ENCODE measurements at places on chromosomes 5 and 9. TPM values are rescaled to one million over a fixed set of nuclear protein-coding genes. Genes with fewer than 3 reads are reported as not detected.

Gene FAM78A
- polyA plus RNA-seq, result 2.5 TPM

Gene CDKN2A
- 0.98 TPM for polyA plus RNA-seq

Gene KIF27
- 1.2 TPM for polyA plus RNA-seq

Gene FOXD4L5
- not detected for polyA plus RNA-seq

Gene ACTBL2
- 0.01 TPM for polyA plus RNA-seq

Gene ADAMTS16
- polyA plus RNA-seq, result 1.6 TPM

Gene INSL4
- not detected for polyA plus RNA-seq

Data from adipose tissue (tissue), 3 donors.